Activated T-helper 1 cell treated with anti-CD3 and anti-CD28 coated beads, Interleukin-2, amount 50 U/mL, for 16 hours (primary cell): ENCODE measurements at places on chromosomes 1 and 21.

DNA sequence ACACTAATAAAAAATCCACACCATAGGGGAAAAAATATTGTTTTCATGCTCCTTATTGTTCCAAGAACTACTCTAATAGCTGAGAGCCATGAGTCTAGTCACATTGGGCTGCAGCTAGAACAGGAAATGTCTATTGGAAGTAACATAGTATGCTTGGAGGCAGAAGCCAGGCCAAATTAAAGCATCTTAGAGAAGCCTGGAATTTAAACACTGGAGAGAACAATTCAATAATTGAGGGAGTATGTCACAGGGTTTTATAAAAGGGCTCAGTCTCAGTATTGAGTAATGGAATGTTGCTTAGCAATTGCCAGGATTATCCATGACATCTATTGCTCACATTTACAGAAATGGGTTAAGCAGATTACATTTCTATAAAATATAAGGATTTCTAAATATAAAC, 471.3 kb downstream of the LMO4 start:
- DNase-seq = no peak

- no peak for DNase-seq
Observed at GRCh38 chr1:41537788-41538351, 53.4 kb upstream of the EDN2 start.

GRCh38 chr1:23869051-23869450, 961 bp upstream of the FUCA1 start:
- no peak for DNase-seq

DNA sequence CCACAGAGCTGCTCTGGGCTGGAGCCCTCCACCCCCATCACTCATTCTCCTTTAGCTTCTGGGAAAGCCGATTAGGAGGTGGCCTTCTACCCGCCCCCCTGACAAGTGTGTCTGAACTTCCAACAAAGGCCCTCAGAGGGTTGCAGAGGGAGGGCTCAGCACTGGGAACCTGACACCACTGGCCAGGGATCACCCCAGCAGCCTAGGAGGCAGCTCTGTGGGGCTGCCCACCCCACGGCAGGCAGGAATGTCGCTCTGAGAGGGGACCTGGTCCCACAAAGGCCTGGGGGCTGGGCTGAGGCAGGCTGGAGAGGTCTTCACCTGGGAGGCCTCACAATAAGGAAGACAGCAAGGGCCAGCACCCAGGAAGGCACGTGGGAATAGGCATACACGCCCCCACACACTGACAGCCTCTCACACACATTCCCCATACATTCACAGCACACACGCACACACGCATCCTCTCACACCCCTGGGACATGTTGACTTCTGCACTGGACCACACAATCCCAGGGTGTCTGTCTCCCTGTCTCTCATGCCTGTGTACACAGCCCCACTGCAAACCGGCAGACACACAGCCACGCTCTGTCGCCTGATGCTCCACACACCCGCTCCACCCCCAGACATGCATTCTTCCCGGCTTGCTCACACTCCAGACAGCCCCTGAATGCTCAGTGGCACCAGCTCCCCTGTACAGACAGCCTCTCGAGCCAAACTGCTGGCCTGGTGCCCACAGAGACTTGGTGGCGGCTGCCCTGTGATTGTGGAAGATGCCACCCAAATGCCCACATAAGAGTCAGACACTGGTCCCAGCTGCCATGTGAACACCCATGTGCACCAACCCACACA, 30.7 kb downstream of the DMBX1 start:
- DNase-seq = no peak

GRCh38 chr1:162040657-162041056, 17.0 kb upstream of the OLFML2B start:
- no peak for DNase-seq

DNA sequence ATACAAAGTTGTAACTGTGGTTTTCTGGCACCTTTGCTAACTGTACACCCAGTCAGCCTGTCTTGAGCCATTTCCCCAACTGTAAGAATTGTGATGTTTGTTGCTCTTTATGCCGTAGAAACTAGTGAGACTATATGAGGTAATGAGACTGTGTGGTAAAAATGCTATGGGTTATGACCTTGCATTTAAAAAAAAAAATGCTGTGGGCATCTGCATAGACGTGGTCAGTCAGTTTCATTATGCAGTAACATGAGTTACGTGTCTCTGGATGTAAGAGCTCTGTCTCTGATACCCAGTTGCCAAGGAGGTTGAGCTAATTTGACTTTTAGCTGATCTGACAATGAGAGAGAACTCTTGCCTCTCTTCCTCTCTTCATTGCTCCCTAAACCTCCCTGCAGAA, 80.6 kb upstream of the LAMC2 start:
- no peak for DNase-seq

- no peak for DNase-seq
Observed at GRCh38 chr1:54461731-54462596, 55.8 kb upstream of the SSBP3 start.

DNA sequence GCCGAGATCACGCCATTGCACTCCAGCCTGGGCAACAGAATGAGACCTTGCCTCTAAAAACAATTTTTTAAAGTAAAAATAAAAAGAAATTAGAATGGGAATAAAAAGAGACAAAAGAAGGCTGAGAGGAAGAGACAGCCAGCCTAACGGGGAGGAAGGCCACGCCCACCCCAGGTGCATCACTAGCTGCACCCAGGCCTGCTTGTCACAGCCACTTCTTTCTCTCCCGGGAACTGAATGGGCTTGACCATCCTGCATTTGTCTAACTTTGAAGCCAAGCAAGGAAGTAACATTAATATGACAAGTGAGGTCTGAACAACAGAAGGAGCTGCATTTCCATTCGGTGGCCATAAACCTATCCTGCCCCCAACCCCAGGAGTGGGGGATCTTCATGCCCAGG, 20.8 kb upstream of the EFNA1 start:
- DNase-seq = no peak
